Hindlimb muscle (tissue), 1 donor: ENCODE measurements at places on chromosomes 16 and 17. TPM values are rescaled to one million over a fixed set of nuclear protein-coding genes. Genes with fewer than 3 reads are reported as not detected.

DNA sequence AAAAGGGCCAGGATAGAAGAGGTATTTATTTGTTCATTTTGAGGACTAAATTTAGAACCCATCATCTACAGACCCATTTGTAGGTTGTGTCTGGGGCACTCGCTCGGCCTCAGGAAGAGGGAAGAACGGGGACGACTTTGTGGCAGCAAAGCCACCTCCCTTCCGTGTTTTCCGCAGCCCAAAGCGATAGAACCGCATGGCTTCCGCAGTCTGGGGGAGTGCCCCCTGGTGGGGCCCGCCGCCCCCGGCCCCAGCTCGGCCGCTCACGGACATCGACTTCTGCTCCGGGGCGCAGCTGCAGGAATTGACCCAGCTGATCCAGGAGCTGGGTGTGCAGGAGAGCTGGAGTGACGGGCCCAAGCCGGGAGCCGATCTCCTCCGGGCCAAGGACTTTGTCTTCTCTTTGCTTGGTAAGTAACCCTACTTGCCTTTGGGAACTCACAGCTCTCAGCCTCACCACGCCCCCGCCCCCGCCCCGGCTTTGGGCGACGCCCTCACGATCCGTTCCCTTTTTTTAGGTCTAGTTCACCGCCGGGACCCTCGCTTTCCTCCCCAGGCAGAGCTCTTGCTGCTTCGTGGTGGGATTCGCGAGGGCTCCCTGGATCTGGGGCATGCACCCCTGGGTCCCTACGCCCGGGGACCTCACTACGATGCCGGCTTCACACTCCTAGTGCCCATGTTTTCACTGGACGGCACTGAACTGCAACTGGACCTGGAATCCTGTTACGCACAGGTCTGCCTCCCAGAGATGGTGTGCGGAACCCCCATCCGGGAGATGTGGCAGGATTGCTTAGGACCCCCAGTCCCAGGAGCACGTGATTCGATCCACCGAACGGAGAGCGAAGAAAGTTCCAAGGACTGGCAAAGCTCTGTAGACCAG, 681 bp downstream of the TMEM102 start:
- DNase-seq = no peak

GRCh38 chr16:69219279-69219678, 32.3 kb downstream of the SNTB2 start:
- DNase-seq = no peak

DNA sequence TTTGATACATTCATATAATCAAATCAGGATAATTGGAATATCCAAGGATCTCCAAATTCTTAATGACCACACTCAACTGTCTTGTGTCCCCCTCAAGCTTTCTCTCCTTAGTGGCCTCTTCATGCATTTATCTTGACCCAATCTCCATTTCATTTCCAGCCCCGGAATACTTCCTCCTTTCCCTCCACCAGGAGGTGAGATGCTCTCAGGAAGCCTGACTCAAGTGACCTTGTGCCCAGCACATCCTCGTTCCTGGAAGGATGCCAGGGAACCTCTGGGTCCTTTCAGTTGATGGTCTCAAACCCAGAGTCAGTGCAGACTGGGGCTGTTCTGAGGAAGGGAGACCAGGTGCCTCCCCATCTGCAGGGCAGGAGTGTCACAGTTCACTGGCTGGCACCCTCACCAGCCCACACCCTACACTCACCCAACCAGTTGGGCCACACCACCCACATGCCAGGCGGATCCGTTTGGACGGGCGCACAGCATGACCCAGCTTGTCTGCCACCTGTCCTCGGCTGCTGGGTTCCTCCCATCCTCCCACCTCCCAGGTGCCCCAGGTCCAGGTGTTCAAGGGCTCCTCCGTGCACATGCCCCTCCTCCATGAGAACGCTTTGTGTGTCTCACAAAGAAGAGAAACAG, 14.0 kb upstream of the EMP2 start:
- DNase-seq = no peak

DNA sequence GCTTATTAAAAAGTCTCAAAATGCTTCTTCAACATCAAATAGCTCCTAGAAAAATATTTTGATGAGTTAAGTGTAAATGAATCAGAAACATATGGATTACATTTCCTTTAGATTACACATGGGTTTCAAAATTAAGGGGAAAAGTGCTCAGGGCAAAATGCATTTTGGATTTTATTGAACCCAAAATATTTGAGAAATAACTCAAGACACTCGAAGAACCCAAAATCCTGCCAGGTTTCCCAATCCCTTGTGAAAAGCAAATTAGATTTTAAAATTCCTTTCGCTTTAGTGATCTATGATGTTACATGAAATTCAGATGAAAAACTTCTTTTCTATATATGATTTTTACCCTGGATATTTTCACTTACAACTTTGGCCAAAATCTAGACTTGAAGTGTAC, 847.4 kb upstream of the SOX9 start:
- DNase-seq = no peak

DNA sequence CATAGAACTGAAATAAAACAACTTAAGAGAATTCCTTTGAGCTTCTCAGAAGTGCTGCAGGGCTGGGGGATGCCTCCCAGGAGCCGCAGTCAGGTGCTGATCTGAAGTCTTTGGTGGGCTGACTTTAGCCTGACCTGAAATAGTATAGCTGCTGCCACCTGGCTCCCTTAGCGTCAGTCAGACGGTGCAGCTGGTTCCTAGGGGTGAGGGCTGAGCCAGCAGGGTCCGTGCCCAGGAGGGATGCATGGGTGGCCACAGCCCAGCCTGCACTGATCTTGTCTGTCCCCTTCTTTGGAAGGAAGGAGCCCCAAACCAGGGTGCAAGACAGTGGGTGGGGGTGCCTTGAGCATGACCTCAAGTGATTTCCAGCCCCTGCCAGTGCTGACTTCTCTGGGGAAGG, 11.5 kb downstream of the MAPT start:
- no peak for DNase-seq

- DNase-seq = no peak
Measured at GRCh38 chr17:4616476-4616875, 25.0 kb downstream of the ALOX15 start.

DNA sequence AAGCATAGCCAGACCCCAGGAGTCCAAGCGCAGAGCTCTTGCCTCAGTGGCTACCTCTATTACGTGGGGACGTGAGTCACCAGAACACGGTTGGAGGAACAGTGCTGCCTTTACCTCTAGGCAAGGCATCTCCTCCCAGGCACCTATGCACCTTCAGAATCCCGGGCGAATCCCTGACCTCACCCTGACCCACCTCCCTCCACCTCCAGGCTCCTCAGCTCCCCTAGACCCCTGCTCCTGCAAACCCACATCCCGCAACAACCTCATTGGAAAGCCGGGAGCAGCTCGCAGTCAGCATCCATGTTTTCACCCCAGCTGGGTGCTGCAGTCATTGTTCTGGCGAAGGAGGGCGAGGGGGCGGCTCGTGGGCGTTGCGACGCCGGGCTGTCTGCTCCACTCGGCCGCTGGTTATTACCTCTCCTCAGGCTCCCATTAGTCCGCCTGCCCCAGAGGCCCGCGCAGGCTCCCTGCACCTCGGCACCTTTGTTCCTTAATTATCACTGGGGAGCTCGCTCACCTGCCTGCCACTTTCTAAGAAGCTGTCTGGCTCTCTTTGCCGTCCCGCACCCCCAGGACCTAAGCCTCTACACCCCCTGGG, 24.6 kb upstream of the DLX4 start:
- DNase-seq = no peak

KRTAP4-5 gene
- not detected for polyA plus RNA-seq

GIT1 gene
- 30.0 TPM for polyA plus RNA-seq

HS3ST6 gene
- polyA plus RNA-seq = 0.21 TPM

ZKSCAN2 gene
- 5.8 TPM for polyA plus RNA-seq
